Prostate gland (tissue), 2 donors: ENCODE measurements at places on chromosomes 5 and 9. TPM values are rescaled to one million over a fixed set of nuclear protein-coding genes. Genes with fewer than 3 reads are reported as not detected.

Gene SLC34A1
- not detected for total RNA-seq

Gene NIPBL
- total RNA-seq = 43.2 TPM

Gene DIPK1B
- 18.9 TPM for total RNA-seq

Gene TIMD4
- total RNA-seq = 7.5 TPM

Gene TAF11L3
- total RNA-seq = not detected

Gene DNAI1
- 5.6 TPM for total RNA-seq

Gene SLC1A3
- 12.7 TPM for total RNA-seq
